ENCODE measurements at places on chromosomes 3 and 15. TPM values are rescaled to one million over a fixed set of nuclear protein-coding genes. Genes with fewer than 3 reads are reported as not detected.

Gene CPN2
- total RNA-seq, result 0.15 TPM

Gene FBXW12
- total RNA-seq, result 0.37 TPM

DNA sequence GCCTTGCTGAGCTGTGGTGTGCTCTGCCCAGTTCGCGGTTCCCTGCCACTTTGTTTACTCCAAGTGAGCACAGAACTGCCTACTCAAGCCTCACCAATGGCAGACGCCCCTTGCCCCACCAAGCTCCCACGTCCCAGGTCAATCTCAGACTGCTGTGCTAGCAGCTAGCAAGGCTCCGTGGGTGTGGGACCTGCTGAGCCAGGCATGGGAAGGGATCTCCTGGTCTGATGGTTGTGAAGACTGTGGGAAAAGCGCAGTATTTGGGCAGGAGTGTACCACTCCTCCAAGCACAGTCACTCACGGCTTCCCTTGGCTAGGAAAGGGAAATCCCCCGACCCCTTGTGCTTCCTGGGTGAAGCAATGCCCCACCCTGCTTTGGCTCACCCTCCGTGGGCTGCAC, 45.0 kb downstream of the SLC12A6 start:
- H3K36me3 ChIP-seq, result no peaks in the 10 kb centered on the region
- no peak overlapping the region for H3K4me3 ChIP-seq
- no peak overlapping the region for H3K27ac ChIP-seq
- no peaks in the 10 kb centered on the region for H3K27me3 ChIP-seq
- DNase-seq, result no peak

- H3K27ac ChIP-seq, result no peak overlapping the region
- H3K36me3 ChIP-seq, result no peaks in the 10 kb centered on the region
- no peak for DNase-seq
- H3K4me1 ChIP-seq, result no peaks in the 10 kb centered on the region
- H3K27me3 ChIP-seq, result no peaks in the 10 kb centered on the region
- H3K4me3 ChIP-seq, result no peak overlapping the region
Observed at GRCh38 chr3:56303487-56303886, 164.8 kb downstream of the ERC2 start.

DNA sequence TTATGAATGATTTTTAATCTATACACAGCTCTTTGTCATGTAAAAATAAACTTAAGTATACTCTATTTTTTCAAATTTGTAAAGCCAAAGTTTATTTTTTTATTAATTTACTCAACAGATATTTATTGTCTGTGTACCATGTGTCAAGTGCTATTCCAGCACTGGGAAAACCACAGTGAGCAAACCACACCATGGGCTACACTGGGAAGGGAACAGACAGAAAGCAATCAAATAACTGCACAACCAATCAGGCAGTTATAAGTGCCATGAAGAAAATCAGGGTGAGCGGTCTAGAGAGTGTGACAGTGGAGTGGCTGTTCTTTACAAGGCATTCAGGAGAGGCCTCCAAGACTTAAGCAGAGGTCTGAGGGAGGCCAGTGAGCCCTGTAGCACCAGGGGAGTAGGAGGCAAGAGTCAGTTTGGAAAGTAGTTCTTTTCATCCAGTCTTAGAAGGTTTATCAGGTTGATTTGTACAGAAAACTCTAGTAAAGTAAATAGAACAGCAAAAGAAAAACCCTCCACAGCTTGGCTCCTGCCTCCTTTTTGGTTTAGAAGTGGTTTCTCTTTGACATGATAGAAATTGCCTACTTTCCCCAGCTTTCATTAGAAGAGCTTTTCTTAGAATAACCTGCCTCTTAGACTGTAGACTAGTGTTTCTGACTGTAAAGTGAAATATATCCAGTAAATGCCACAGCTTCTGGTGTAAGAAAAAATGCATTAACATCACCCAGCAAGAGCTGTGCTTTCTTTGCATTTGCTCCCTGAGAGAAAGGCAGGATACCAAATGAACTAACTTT, 13.7 kb downstream of the EIF2AK4 start:
- no peak overlapping the region for H3K27ac ChIP-seq
- H3K4me3 ChIP-seq, result no peak overlapping the region
- H3K36me3 ChIP-seq, result no peaks in the 10 kb centered on the region
- H3K27me3 ChIP-seq, result no peaks in the 10 kb centered on the region
- no peak for DNase-seq
- H3K4me1 ChIP-seq, result no peaks in the 10 kb centered on the region

DNA sequence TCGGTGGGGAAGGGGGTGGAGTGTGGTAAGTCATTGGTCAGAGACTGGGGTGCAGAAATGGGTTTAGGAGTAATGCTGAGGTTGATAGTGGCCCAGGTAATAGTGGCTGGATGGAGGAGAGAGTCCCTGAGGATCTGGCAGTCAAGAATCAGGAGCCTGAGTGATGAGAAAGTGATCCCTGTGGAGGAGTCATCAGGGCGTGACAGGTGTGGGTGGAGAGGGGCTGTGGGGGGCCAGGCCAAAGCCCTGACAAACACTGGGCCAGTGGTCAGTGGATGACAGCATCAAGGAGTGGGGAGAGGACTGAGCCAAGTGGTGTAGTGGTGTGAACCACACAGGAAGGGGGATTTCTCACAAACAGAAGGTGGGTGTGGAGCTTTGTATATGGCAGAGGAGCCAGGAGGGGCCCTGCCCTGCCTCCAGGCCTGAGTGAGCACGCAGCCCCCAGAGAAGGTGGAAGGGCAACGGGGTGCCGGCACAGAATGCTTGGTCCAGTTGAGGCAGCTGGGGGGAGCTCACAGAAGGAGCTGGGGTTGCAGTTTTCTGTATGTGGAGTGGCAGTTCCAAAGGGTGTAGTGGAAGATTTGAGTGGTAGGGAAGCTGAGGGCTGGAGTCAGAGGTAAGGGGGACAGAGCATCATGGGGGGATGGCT, 77.1 kb downstream of the SPSB4 start:
- H3K4me1 ChIP-seq, result no peaks in the 10 kb centered on the region
- H3K36me3 ChIP-seq, result no peaks in the 10 kb centered on the region
- H3K27ac ChIP-seq, result no peak overlapping the region

Gene FRMD5
- not detected for total RNA-seq

Gene NME9
- not detected for total RNA-seq

GRCh38 chr15:83959477-83959876, 276.1 kb upstream of the GOLGA6L4 start:
- H3K36me3 ChIP-seq, result no peaks in the 10 kb centered on the region
- DNase-seq, result no peak
- no peak overlapping the region for H3K4me3 ChIP-seq
- H3K27ac ChIP-seq, result no peak overlapping the region

GRCh38 chr15:91116113-91117067, 16.3 kb downstream of the SV2B start:
- no peak overlapping the region for H3K4me3 ChIP-seq
- H3K27me3 ChIP-seq, result no peaks in the 10 kb centered on the region
- H3K36me3 ChIP-seq, result no peaks in the 10 kb centered on the region
- no peak overlapping the region for H3K27ac ChIP-seq

DNA sequence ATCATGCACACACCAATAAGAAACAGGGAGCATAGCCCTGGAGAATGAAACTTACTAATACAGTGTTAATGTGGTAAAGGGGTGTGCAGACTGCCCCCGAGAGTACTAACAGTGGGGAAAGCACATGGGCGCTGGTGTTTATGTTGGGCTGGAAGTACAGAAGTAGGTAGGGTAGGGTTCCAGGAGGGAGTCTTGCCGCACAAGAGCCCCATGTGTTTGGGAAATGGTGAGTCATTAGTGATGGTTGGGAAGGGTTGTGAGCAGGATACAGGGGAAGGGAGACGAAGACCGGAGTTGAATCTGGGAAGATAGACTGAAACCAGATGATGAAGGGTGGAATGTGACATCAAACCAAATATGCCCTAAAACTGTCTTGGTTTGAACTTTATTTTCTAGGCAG, 117.1 kb downstream of the THSD4 start:
- no peaks in the 10 kb centered on the region for H3K27me3 ChIP-seq
- peaks cover 8% of the 10 kb centered on the region for H3K4me1 ChIP-seq
- peak overlapping the region; percentile 64 for H3K27ac ChIP-seq

GRCh38 chr3:36796161-36796560, 31.8 kb upstream of the DCLK3 start:
- H3K4me3 ChIP-seq, result no peak overlapping the region
- DNase-seq, result no peak

Gene HIGD2B
- total RNA-seq, result not detected

Gene MED12L
- total RNA-seq, result 0.88 TPM

DNA sequence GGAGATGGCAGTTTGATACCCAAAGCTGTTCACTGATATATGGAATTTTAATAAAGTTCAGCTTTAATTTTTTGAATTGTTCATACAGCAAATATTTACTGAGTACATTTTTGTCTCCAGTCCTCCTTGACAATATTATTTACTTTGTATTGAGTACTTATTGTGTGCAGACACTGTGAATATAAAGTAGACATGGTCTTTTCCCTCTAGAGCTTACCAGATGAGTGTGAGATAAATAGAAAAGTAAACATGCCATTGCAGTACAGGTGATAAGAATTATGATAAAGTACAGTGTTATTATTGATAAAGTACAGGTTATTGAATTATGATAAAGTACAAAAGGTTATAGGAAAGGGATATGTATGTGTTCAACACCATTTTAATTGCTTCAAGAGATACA, 2.1 kb downstream of the UBA5 start:
- H3K4me3 ChIP-seq, result no peak overlapping the region
- no peaks in the 10 kb centered on the region for H3K4me1 ChIP-seq
- H3K36me3 ChIP-seq, result no peaks in the 10 kb centered on the region
- H3K27ac ChIP-seq, result no peak overlapping the region
- H3K27me3 ChIP-seq, result no peaks in the 10 kb centered on the region

- no peak overlapping the region for H3K4me3 ChIP-seq
- no peaks in the 10 kb centered on the region for H3K36me3 ChIP-seq
- DNase-seq, result no peak
- no peak overlapping the region for H3K27ac ChIP-seq
- H3K27me3 ChIP-seq, result no peaks in the 10 kb centered on the region
Observed at GRCh38 chr3:15556512-15556911, 35.0 kb upstream of the COLQ start.

Gene C2CD4A
- total RNA-seq, result not detected

DNA sequence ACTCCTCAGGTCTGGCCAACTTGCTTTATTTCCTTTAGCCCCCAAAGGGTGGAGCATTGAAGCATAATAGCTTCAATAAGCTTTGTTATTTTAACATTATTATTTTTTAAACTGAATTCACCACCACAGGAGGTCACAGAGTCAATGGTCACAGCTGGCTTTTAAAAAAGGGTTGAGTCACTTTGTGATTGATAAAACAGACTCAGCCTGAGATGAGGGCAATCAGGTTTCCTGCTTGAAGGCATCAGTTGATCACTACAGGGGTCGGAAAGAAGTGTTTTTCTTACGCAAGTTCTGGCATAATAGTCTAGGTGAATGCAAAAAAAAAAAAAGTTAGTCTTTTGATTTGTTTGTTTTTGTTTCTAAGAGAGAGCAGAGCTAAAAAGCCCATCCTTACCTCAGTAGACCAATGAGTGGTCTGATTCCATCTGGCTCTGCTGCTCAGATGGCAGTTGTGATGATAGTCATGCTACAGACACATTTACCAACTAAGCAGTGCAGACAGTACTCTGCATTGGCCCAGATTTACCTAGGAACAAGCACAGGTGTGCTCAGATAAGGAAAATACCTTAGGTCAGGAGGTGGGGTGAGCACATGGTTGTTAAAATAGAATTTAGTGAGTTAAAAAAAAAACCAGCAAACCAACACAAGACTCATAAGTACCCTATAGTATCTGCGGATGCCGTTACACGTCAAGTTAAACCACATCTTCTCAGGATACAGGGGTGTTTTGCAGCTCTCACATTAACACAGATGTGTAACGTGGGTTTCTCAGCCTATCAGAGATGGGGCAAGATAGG, 22.6 kb downstream of the ZNF80 start:
- H3K4me3 ChIP-seq, result no peak overlapping the region
- no peaks in the 10 kb centered on the region for H3K27me3 ChIP-seq
- no peaks in the 10 kb centered on the region for H3K4me1 ChIP-seq

Gene IQCF5
- total RNA-seq, result not detected

Gene ATP10A
- 0.29 TPM for total RNA-seq

DNA sequence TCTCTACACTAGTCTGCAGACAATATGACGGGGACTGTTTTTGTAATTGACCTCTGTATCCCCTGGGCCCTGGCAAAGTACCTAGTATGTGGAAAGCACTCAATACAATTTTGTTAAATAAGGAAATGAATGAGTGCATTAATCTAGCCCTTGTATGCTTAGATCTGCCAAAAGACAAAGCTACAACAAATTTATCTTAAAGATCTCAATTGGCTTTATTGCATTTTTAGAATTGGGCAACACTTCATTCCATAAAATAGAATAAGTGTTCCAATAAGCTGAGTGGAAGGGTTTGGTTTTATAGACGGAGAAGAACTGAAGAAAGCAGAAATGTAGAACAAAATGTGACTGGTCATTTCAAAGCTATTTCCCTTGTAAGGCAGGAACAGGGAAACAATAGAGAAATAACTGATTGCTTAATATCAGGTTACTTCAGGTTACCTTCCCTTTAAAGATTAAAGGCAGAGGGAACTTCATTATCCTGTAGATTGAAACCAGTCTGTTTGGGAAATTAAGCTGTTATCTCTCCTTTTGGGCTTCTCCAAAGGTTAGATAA, 108.3 kb upstream of the MME start:
- no peak for DNase-seq
- H3K36me3 ChIP-seq, result no peaks in the 10 kb centered on the region
- H3K27me3 ChIP-seq, result no peaks in the 10 kb centered on the region
- no peaks in the 10 kb centered on the region for H3K4me1 ChIP-seq
- H3K27ac ChIP-seq, result no peak overlapping the region

DNA sequence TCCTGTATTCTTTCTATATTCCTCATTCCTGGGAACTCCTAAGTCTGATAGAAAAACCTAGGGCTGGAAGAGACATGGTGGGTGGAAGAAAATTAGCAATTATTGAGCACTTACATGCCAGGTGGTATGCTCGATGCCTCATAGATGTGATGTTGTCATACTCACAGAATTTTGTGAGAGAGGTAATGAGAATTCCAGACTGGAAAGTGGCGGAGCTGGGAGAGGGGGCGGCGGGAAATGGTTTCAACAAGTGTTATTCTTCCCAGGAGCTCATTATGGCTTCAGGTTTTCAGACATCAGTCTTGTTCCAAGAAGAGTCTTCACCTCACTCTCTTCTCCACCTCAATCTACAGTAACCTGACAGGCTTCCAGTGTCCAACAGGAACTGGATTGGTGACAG, 16.2 kb downstream of the TIMP4 start:
- DNase-seq, result no peak
- no peak overlapping the region for H3K27ac ChIP-seq
- H3K4me3 ChIP-seq, result no peak overlapping the region
- H3K36me3 ChIP-seq, result no peaks in the 10 kb centered on the region
- H3K27me3 ChIP-seq, result no peaks in the 10 kb centered on the region

DNA sequence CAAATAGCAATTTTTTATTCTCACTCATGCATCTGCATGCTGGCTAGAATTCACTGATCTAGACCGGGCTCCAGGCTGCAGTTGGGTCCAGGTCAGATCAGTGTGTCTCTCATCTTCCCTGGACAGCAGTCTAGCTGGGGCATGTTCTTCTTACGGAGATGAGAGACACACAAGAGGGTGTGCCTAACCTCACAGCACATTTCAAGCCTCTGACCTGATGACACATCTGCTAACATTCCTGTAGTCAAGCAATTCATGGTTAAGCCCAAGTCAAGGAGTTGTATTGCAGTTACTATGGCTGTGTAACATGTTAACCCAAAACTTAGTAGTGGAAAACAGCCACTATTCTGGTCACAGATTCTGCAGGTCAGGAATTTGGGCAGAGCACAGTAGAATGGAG, 13.1 kb downstream of the BSN start:
- no peak overlapping the region for H3K27ac ChIP-seq
- H3K27me3 ChIP-seq, result no peaks in the 10 kb centered on the region
- H3K4me3 ChIP-seq, result no peak overlapping the region
- no peak for DNase-seq
- H3K36me3 ChIP-seq, result no peaks in the 10 kb centered on the region
- H3K4me1 ChIP-seq, result no peaks in the 10 kb centered on the region

- H3K27me3 ChIP-seq, result no peaks in the 10 kb centered on the region
- H3K36me3 ChIP-seq, result no peaks in the 10 kb centered on the region
- H3K4me1 ChIP-seq, result no peaks in the 10 kb centered on the region
- H3K4me3 ChIP-seq, result no peak overlapping the region
- H3K27ac ChIP-seq, result no peak overlapping the region
- DNase-seq, result no peak
Observed at GRCh38 chr3:116179091-116179490, 266.2 kb downstream of the LSAMP start.

Measured in uterus (tissue), 4 donors.